Left lung (tissue), 14 donors: ENCODE measurements at places on chromosomes 12 and 14. TPM values are rescaled to one million over a fixed set of nuclear protein-coding genes. Genes with fewer than 3 reads are reported as not detected.

DNA sequence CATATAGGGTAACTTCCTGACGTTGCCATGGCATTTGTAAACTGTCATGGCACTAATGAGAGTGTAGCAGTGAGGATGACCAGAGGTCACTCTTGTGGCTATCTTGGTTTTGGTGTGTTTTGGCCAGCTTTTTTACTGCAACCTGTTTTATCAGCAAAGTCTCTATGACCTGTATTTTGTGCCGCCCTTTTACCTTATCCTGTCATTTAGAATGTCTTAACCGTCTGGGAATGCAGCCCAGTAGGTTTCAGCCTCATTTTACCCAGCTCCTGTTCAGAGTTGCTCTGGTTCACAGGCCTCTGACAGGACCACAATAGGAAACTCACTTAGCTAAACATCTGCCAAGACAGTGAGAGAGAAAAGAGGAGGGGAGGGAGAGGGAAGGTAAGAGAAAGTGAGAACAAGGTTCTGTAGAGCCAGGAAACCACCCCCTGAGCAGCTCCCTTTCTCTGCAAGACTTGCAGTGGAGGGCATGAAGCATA lies 64.8 kb upstream of the PLEKHG3 start:
- no peak overlapping the region for H3K4me3 ChIP-seq
- no peak overlapping the region for H3K27ac ChIP-seq
- no peak for DNase-seq
- H3K27me3 ChIP-seq = peaks cover 6% of the 10 kb centered on the region

DNA sequence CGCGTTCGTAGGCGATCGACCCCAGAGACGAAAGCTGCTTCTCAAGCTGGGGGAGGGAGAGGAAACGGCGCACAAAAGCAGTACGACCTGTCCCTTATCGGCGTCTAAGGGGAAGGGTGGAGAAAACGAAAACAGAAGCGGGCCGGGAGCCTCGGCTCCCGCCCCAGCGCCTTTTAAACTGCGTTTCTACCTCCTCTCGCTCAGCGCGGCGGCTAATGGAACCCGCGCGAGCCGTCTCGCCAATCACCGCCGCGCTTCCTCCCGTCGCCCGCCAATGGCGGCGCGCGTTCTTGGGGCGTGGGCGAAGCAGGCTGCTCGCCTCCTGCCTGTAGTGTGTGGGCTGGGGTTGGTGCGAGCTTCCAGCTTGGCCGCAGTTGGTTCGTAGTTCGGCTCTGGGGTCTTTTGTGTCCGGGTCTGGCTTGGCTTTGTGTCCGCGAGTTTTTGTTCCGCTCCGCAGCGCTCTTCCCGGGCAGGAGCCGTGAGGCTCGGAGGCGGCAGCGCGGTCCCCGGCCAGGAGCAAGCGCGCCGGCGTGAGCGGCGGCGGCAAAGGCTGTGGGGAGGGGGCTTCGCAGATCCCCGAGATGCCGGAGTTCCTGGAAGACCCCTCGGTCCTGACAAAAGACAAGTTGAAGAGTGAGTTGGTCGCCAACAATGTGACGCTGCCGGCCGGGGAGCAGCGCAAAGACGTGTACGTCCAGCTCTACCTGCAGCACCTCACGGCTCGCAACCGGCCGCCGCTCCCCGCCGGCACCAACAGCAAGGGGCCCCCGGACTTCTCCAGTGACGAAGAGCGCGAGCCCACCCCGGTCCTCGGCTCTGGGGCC lies at the start of gene TMPO:
TSS of gene TMPO (plus strand) at position 304 of the 824 bp plus-strand sequence. CDS start at position 582, 278 bp downstream.
- peak within 1 kb of the TSS; percentile 95 for H3K4me3 ChIP-seq
- no peaks in the 10 kb centered on the region for H3K27me3 ChIP-seq
- peak; percentile 97 for DNase-seq
- H3K36me3 ChIP-seq = no peaks in the 10 kb centered on the region

DNA sequence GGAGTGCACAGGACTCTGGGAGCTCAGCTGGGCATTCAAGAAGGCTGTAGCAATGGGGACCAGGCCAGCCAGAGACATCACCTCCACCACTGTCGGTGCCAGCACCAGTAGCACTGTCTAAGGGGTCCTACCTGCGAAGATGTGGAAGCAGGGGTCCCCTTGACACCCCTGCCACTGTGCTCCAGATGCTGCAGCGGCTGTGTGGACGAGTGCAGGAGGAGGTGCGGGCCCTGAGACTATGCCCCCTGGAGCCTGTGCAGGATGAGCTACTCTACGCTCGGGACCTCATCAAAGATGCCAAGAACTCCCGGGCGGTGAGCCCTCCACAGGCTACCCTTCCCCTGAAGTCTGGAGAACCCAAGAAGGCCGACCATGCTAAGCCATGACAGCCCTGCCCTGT lies 8.6 kb downstream of the CARMIL3 start:
- no peaks in the 10 kb centered on the region for H3K36me3 ChIP-seq
- H3K4me3 ChIP-seq = no peak overlapping the region
- H3K27ac ChIP-seq = no peak overlapping the region
- H3K4me1 ChIP-seq = no peaks in the 10 kb centered on the region
- H3K27me3 ChIP-seq = no peaks in the 10 kb centered on the region

DNA sequence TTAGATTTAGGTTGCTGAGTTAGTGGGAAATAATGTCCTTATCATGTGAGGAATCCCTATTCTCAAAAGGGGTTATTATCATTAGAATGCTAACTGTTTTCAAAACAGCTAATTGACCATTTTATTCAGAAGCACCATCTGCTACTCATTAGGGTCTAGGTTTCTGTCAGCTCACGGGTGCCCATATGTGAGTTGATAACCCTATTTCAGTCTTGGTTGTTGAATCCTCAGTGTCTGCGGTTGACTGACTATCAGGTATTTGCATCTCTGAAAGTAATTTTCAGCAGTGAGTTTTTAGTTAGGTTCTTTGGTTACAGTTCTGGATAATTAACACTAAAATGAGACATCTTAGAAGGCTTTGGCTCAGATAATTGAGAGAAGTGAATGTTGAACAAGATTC lies 1404.0 kb downstream of the AACS start:
- H3K36me3 ChIP-seq = no peaks in the 10 kb centered on the region
- no peaks in the 10 kb centered on the region for H3K27me3 ChIP-seq
- no peaks in the 10 kb centered on the region for H3K4me1 ChIP-seq

GRCh38 chr14:91388551-91388975 lies 29.1 kb downstream of the CCDC88C start:
- no peak for DNase-seq
- H3K36me3 ChIP-seq = no peaks in the 10 kb centered on the region
- H3K4me3 ChIP-seq = no peak overlapping the region
- H3K27me3 ChIP-seq = no peaks in the 10 kb centered on the region

- H3K27me3 ChIP-seq = peaks cover 41% of the 10 kb centered on the region
- no peak overlapping the region for H3K27ac ChIP-seq
- H3K4me1 ChIP-seq = peaks cover 4% of the 10 kb centered on the region
- DNase-seq = peak; percentile 65
Observed at GRCh38 chr12:132622437-132623071, 4.0 kb downstream of the P2RX2 start.

DNA sequence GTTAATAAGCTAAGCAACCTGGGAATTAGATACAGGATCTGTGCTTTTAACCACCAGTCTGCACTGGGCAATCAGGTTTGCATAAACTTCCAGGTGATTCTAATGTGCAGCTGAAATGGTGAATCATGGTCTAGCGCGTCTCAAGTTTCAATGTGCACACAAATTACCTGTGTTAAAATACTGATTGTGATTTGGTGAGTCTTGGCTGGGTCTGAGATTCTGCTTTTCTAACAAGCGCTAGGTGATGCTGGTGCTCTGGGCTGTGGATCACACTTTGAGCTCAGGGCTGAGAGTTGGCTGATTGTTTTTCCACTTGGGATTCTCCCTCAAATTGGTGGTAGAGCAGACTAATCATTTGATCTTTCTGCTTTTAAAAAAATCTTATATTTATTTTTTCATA lies 124.8 kb downstream of the C12orf75 start:
- no peak for DNase-seq
- no peaks in the 10 kb centered on the region for H3K27me3 ChIP-seq

DNA sequence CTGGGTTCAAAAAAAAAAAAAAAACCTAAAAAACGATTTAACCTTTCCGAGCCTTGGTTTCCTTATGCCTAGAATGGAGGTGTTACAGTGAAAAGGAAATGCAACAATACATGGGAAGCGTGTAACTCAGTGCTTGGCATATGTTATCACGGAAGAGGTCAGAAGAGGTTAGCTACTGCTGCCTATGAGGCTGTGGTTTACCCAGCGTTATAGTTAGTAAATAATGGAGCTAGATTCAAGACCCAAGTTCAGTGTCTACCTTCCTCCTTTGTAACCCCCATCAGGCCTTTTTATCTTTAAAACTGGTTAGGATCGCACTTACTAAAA lies 839 bp downstream of the IFT43 start:
- no peaks in the 10 kb centered on the region for H3K27me3 ChIP-seq
- peak overlapping the region; percentile 80 for H3K27ac ChIP-seq

DNA sequence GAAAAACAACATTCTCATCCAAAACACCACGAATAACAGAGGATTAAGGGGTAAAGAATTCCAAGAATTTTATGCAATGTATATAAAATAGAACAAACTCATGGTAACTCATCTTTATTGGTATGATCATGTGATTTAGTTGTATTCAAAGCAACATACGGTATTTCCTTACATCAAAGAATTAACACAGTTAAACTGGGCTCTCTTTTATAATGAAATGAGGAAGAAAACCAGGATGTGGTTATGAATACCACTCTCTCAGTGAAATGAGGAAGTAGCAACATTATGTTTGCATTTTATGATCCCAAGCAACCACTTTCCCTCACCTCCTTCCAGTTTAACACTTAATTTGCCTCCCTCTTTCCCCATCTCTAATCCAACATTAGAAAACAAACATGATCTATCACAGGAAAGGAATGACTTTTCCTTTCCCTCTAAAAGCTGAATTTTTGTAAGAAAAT lies 22.9 kb downstream of the SPTLC2 start:
- DNase-seq = no peak
- peak overlapping the region; percentile 90 for H3K27ac ChIP-seq
- peaks cover 28% of the 10 kb centered on the region for H3K36me3 ChIP-seq
- H3K4me3 ChIP-seq = no peak overlapping the region

- no peak overlapping the region for H3K27ac ChIP-seq
- H3K36me3 ChIP-seq = peaks cover 29% of the 10 kb centered on the region
- peaks cover 30% of the 10 kb centered on the region for H3K4me1 ChIP-seq
Observed at GRCh38 chr14:50932592-50933495, 11.4 kb downstream of the PYGL start.

PPP1R36 gene
- 0.61 TPM for polyA plus RNA-seq

GRCh38 chr12:128111951-128112350 lies 155.0 kb upstream of the TMEM132C start:
- H3K4me1 ChIP-seq = no peaks in the 10 kb centered on the region
- no peaks in the 10 kb centered on the region for H3K27me3 ChIP-seq
- no peak overlapping the region for H3K4me3 ChIP-seq
- no peaks in the 10 kb centered on the region for H3K36me3 ChIP-seq
- DNase-seq = no peak
- H3K27ac ChIP-seq = no peak overlapping the region

FOXM1 gene
- 40.9 TPM for polyA plus RNA-seq

DNA sequence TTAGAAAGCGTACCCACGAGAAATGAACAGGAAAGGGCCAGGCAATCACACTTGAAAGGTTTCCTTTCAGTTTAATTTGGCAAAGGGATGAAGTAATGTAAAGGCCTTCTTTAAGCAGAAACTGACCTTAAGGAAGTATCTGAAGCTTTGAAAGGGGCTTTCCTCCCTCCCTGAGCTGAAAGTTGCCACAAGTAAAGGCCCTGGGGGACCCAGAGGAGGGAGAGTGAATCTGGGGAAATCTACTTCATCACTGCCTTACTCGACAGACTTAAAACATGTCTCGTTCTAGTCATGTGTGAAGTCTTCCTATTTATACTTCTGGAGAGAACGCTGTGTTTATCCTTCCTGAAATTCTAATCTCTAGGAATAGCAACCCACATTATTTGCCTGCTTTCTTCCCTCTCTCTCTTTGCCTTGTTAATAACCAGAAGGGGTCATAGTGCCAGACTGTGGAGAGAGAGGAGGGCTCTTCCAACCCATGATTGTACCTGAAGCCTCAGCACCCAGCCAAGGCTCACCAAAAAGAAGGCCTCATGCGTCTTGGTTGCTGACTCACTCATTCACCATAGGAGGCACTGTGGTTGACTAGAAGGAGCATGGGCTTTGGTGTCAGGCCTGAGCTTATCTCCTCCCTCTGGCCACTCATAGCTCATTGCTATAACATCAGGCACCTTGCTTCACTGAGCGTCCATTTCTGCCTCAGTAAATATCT lies 10.2 kb upstream of the GPX2 start:
- H3K4me3 ChIP-seq = no peak overlapping the region
- no peaks in the 10 kb centered on the region for H3K36me3 ChIP-seq
- DNase-seq = no peak
- no peaks in the 10 kb centered on the region for H3K4me1 ChIP-seq
- no peaks in the 10 kb centered on the region for H3K27me3 ChIP-seq

- no peak overlapping the region for H3K4me3 ChIP-seq
- H3K4me1 ChIP-seq = peaks cover 33% of the 10 kb centered on the region
- H3K36me3 ChIP-seq = no peaks in the 10 kb centered on the region
- no peak overlapping the region for H3K27ac ChIP-seq
Observed at GRCh38 chr12:64714551-64714968, 44.6 kb downstream of the GNS start.

GRCh38 chr12:112199136-112199535 lies 73.8 kb downstream of the TRAFD1 start:
- no peak overlapping the region for H3K27ac ChIP-seq
- H3K36me3 ChIP-seq = no peaks in the 10 kb centered on the region
- no peaks in the 10 kb centered on the region for H3K4me1 ChIP-seq
- no peaks in the 10 kb centered on the region for H3K27me3 ChIP-seq

RNF212B gene
- 0.94 TPM for polyA plus RNA-seq

ACSM4 gene
- not detected for polyA plus RNA-seq

- H3K4me3 ChIP-seq = no peak overlapping the region
- H3K27me3 ChIP-seq = no peaks in the 10 kb centered on the region
- no peaks in the 10 kb centered on the region for H3K4me1 ChIP-seq
- H3K36me3 ChIP-seq = no peaks in the 10 kb centered on the region
- no peak for DNase-seq
- H3K27ac ChIP-seq = no peak overlapping the region
Observed at GRCh38 chr12:12681061-12681765, 14.8 kb downstream of the GPR19 start.

DNA sequence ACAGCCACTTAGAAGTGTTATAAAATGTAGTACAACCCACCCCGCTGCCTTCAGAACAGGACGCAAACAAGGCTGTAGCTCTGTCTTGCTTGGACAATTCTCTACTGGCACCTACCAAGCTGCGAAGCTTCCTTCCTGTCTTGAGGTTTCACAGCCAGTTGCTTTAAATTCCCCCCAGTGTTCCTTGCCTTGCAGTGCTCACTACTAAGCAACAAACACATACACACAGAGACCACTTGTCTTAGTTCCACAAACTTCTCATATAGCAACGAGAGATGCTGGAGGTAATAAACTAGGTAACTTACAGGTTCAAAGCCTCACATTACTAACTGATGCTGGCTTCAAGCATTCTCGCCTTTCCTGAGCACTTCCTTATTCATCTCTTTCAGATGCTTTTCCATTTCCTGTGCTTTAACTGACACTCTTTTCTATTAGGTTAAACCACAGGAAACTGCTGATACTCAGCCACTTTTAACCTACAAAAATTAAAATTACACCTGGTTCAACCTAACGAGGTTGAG lies 91.5 kb upstream of the PTGDR start:
- H3K27ac ChIP-seq = no peak overlapping the region
- no peaks in the 10 kb centered on the region for H3K4me1 ChIP-seq
- no peaks in the 10 kb centered on the region for H3K36me3 ChIP-seq

FGD4 gene
- polyA plus RNA-seq = 21.5 TPM

GRIN2B gene
- polyA plus RNA-seq = 0.06 TPM
